ENCODE measurements at places on chromosomes 16 and 17. TPM values are rescaled to one million over a fixed set of nuclear protein-coding genes. Genes with fewer than 3 reads are reported as not detected.

- no peak for DNase-seq
- H3K27me3 ChIP-seq, result peaks cover 48% of the 10 kb centered on the region
- H3K4me3 ChIP-seq, result no peak overlapping the region
- peaks cover 2% of the 10 kb centered on the region for H3K4me1 ChIP-seq
- no peak overlapping the region for H3K27ac ChIP-seq
- no peaks in the 10 kb centered on the region for H3K36me3 ChIP-seq
Measured at GRCh38 chr17:66831383-66832210, 3.3 kb upstream of the CACNG5 start.

- H3K36me3 ChIP-seq, result peaks cover 4% of the 10 kb centered on the region
- H3K4me1 ChIP-seq, result peaks cover 22% of the 10 kb centered on the region
- no peaks in the 10 kb centered on the region for H3K27me3 ChIP-seq
- H3K4me3 ChIP-seq, result peak overlapping the region; percentile 93
- peak; percentile 48 for DNase-seq
Measured at GRCh38 chr16:71807905-71808592, 585 bp downstream of the AP1G1 start.

MPV17L gene
- 1.3 TPM for total RNA-seq

- H3K27ac ChIP-seq, result no peak overlapping the region
- no peak overlapping the region for H3K4me3 ChIP-seq
- DNase-seq, result no peak
- peaks cover 30% of the 10 kb centered on the region for H3K4me1 ChIP-seq
- no peaks in the 10 kb centered on the region for H3K27me3 ChIP-seq
Measured at GRCh38 chr17:76581515-76581914, 4.1 kb downstream of the ST6GALNAC2 start.

TBC1D3I gene
- total RNA-seq, result 0.42 TPM

- H3K4me1 ChIP-seq, result no peaks in the 10 kb centered on the region
- no peak for DNase-seq
- H3K4me3 ChIP-seq, result no peak overlapping the region
- H3K27ac ChIP-seq, result no peak overlapping the region
- H3K36me3 ChIP-seq, result no peaks in the 10 kb centered on the region
Measured at GRCh38 chr16:12995721-12996372, 94.4 kb downstream of the SHISA9 start.

- H3K27me3 ChIP-seq, result no peaks in the 10 kb centered on the region
- no peak for DNase-seq
- H3K27ac ChIP-seq, result no peak overlapping the region
- peaks cover 9% of the 10 kb centered on the region for H3K36me3 ChIP-seq
- no peak overlapping the region for H3K4me3 ChIP-seq
Measured at GRCh38 chr17:58985367-58985766, 121.3 kb downstream of the TRIM37 start.

- no peaks in the 10 kb centered on the region for H3K36me3 ChIP-seq
- no peaks in the 10 kb centered on the region for H3K4me1 ChIP-seq
- H3K27ac ChIP-seq, result no peak overlapping the region
- no peak for DNase-seq
- peaks cover 61% of the 10 kb centered on the region for H3K27me3 ChIP-seq
Measured at GRCh38 chr17:45662432-45662831, 121.7 kb upstream of the CRHR1 start.

TRIM47 gene
- 40.2 TPM for total RNA-seq

DNA sequence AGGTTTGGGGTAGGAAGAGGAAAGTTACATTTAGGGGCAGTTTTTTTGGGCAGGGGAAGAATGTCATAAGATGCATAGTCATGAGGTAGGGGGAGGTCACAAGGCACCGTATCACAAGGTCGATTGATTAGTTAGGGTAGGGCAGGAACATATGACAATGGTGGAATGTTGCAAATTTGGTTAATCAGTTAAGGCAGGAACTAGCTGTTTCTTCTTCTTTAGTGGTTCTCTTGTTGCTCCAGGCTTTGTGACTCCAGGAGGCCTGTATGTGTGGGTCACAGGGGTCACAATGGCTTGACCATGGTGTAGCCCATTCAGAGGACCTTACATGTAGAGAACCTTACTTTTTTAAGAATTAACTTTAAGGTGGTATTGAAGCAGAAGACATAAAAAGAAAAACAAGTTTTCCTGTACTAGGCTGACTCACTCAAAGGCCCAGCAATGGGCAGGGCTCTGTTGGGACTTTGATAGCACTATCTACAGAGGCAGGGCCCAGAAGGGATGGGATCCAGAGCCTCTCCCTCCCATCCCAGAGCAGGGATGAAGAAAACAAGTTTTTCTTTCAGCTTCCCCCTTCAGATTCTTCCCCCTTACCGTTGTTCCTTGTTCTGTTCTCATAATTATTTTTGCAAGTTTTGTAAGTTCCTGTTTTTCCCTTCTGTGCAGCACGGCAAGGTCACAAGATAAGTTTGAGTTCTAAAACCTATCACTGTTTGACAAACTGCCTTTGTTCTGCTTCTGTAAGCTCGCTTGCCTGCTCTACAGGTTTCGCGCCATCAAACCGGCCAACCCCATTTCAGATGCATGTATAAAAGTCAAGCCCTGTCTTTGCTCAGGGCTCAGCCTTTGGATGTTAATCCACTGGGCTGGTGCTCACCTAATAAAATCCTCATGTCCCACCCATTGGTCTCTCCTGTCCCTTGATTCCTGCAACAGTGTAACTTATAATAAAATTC lies 45.8 kb upstream of the ATF7IP2 start:
- H3K4me3 ChIP-seq, result no peak overlapping the region
- no peaks in the 10 kb centered on the region for H3K4me1 ChIP-seq
- no peak for DNase-seq
- H3K36me3 ChIP-seq, result no peaks in the 10 kb centered on the region
- H3K27ac ChIP-seq, result no peak overlapping the region
- no peaks in the 10 kb centered on the region for H3K27me3 ChIP-seq

DNA sequence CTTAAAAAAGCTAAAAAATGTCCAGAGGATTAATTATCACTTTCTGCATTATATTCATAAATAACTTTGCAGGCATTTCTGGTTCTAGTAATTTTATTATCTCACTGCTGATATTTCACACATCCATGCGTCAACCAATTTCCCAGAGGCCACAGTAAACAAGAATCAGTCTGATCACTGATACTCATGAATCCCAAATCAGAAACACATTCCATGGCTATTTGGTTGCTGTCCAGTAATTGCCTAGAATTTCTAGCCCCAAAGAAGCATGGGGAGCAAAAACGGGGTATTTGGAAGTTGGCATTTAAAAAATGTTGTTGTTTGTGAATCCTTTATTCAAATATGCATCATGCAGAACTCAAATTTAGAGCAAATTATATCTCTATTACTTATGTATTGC lies 244.8 kb downstream of the CDH8 start:
- H3K36me3 ChIP-seq, result no peaks in the 10 kb centered on the region
- no peak for DNase-seq
- no peak overlapping the region for H3K4me3 ChIP-seq
- peaks cover 60% of the 10 kb centered on the region for H3K4me1 ChIP-seq
- no peaks in the 10 kb centered on the region for H3K27me3 ChIP-seq
- H3K27ac ChIP-seq, result peak overlapping the region; percentile 92

DNA sequence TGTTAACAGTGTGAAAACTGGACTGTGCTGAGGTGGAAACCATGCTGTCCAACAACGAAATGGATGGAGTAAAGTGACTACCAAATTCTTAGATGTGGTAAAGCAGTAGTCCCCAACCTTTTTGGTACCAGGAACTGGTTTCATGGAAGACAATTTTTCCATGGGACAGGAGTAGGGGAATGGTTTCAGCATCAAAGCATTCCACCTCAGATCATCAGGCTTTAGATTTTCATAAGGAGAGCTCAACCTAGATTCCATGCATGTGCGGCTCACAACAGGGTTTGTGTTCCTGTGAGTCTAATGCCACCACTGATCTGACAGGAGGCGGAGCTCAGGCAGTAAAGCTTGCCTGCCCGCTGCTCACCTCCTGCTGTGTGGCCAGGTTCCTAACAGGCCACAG lies 11.5 kb downstream of the SLX4 start:
- H3K4me1 ChIP-seq, result no peaks in the 10 kb centered on the region
- DNase-seq, result no peak
- peaks cover 23% of the 10 kb centered on the region for H3K36me3 ChIP-seq
- H3K27ac ChIP-seq, result no peak overlapping the region
- no peaks in the 10 kb centered on the region for H3K27me3 ChIP-seq
- no peak overlapping the region for H3K4me3 ChIP-seq

Data from osteocyte (in vitro differentiated cells).